MG63 (cell line): ENCODE measurements at places on chromosomes 7 and 10. TPM values are rescaled to one million over a fixed set of nuclear protein-coding genes. Genes with fewer than 3 reads are reported as not detected.

GRCh38 chr10:17023386-17024298, 106.0 kb downstream of the CUBN start:
- DNase-seq = peak; percentile 89

Gene CUBN
- total RNA-seq = 0.10 and 8.9 TPM in 2 replicates

GRCh38 chr10:15251791-15252380, 83.4 kb upstream of the NMT2 start:
- no peak for DNase-seq

- DNase-seq = no peak
Observed at GRCh38 chr7:81180573-81180972, 261.7 kb upstream of the SEMA3C start.

Gene EBLN1
- total RNA-seq = not detected in 2 replicates

GRCh38 chr10:30029872-30030256, 29.5 kb downstream of the JCAD start:
- DNase-seq = no peak

GRCh38 chr10:98673171-98673782, 226.5 kb upstream of the HPS1 start:
- no peak for DNase-seq

- no peak for DNase-seq
Observed at GRCh38 chr10:103551619-103552602, 58.4 kb downstream of the NEURL1 start.

DNA sequence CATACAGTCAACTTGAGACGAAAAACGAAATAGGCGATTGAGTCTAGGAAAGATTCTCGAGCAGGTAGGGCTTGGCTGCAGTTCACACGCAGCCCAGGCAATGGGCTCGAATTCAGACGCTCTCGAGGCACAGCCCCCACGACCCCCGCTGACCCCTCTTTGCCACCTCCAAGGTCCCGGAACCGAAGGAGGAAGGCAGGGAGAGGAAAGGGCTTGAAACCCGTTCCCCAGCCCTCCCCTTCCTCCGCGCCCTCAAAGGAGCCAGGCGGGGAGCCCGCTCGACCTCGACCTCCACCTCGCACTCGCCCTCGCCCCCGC, 441 bp downstream of the CCDC186 start:
- no peak for DNase-seq
